ENCODE measurements at places on chromosomes 4 and X.

DNA sequence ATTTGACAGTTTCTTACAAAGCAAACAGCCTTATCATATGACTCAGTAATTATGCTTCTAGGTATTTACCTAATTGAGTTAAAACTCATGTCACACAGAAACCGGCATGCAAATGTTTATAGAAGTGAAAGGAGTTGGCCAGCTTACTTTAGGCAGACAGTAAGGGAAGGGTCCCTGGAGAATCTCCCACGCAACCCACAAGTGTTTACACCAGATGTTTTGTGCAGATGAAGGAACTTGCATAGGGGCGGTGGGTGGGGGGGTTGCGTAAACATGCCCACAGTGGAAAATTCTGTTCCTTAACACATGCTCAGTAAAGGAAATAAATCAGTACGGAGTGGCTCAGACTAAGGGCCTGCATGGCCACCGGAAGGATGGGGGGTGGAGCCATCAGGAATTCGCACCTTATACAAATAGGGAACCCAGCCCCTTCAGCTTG lies 330.5 kb upstream of the AADAT start:
- DNase-seq: no peak

DNA sequence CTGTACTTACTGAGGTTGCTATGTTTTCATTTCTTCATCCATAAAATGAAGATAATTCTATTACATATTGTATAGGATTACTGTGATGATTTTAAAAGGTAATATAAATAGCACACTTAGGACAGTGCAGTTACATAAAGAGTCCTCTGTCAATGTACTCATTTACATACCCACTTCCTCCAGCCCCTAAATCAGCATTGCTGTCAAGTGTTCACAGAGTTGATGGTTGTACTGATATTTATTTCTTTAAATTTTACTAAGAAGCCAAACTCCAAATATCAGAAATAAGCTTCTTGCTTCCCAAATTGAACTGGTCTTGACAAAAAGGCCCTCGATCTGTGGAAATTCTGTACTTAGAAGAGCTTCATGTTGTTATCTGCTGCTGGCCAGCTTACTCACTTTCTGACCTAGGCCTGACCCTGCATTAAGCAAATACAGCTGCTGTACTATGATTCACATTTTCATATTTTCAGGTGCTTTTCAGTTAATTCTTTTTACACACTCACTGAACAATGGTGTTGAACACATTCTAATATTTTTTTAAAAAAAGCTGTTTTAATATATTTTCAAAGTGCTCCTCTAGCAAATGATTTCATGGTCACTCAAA lies 259.6 kb downstream of the UNC5C start:
- no peak for DNase-seq

GRCh38 chr4:11106190-11106589 lies 322.5 kb downstream of the HS3ST1 start:
- DNase-seq: no peak

DNA sequence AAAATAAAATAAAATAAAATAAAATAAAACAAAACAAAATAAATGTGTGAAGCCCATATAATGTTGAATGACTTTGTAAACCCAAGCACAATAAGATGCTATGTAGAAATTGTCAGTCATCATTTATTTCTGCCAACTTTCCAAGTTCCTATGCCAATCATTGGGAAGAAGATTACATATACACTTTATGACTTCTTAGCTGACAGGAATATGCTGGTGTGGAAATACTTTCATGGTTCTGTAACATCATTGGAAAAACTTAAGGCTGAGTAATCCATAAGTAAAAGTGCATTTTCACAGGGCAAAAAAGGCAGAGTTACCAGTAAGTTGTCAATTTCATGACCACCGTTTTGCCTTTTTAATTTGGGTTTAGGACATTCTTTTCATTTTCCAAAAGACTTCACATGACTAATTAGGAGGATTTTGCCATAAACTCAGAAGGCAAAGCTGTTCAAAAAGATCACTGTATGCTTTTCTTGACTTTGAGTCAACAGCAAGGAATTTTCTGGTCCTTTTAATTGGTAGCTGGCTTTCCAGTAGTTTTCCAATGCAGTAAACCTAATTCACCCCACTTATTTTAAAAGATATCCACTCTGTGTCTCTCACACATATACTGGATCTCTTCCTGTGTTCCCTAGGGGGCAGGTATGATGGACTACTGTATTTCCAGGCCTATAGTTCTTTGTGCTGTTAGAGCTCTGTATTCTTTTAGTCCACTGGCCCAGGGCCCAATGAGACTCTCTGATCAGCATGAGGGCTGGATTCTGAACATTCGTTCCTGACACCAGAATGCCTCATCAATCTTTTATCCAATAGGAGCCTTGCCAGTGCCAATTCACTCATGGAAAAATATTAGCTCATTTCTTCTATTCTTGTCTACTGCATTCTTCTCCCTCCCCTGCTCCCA lies 26.2 kb upstream of the SCRG1 start:
- no peak for DNase-seq

DNA sequence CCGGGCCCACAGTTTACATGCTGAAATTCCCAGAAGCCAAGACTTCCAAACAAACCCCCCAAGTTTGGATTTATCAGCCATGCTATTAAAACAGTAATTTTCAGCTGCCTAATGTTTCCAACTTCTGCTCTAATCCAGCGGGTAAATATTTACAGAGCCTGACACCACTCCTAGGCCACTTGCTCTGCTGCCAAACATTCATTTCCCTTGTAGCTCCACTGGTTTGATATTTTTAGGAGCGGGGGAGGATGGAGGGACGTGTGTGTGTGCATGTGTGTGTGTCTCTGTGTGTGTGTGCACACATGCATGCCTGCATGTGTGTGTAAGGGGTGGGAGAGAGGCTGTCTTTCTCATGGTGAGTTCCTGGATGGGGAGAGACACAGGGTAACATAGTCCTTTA lies 115.7 kb upstream of the PJA1 start:
- no peak for DNase-seq

- DNase-seq: no peak
These were observed 1027.9 kb downstream of the STIM2 start for GRCh38 chr4:27888505-27888904.

DNA sequence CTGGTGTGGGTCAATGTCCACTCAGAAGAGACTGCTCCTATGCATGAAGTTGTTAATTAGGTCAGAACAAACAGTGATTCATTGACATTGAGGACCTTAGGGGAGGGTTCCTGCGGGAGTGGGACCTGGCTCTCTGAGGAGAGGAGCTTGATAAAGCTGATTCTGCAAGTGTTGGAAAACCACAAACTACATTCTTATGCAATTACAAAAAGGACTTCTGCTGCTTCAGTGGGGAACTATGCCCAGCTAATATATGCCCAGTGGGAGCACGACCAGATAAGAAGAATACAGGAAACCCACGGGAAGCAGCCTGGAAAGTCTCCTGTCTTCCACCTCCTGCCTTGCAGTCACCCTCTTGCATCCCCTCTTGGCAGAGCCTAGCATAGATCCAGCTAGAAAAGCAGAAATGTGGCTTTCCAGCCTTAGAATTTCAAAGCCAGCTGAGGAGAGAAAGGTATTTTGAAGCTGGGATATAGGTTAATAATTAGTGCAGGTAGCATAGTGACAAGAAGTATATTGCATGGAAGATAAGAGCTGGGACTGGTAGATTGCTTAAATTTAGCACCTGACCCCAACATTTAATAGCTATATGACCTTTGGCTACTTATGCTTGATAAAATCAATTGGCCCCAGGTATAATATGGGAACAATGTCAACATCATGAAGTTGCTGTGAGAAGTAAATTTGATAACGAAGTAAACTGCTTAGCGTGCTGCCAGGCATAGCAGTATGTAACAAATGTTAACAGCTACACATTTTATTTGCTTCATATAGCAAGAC lies 34.9 kb upstream of the UGT8 start:
- DNase-seq: peak; percentile 3

GRCh38 chr4:148779771-148780170 lies 337.6 kb upstream of the NR3C2 start:
- no peak for DNase-seq

DNA sequence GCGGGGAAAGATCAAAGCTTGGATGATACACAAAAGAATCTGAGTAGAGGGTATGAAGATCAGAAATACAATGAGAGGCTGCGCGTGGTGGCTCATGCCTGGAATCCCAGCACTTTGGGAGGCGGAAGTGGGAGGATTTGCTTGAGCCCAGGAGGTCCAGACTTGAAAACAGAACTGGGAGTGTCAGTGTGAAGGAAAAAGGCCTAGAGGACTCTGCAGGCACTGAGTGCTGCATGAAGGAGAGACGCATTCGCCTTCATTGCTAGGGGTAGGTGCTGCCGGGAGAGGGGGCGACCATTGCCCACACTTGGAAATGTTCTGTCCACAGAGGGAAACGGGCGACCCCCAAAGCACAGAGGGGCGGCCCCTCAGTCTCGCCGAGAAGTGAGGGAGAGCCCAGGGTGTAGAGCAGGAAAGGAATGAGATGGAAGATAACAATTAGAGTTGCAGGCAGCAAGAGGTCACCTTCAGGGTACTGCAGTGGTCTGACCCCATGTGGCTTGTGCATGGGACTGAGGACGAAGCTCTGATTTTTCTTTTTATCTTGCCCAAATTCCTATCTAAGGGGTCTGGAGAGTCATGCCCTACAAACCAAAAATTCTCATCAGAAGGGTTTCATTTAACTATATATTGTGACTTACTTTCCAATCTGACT lies 31.8 kb upstream of the ARSD start:
- peak; percentile 81 for DNase-seq

DNA sequence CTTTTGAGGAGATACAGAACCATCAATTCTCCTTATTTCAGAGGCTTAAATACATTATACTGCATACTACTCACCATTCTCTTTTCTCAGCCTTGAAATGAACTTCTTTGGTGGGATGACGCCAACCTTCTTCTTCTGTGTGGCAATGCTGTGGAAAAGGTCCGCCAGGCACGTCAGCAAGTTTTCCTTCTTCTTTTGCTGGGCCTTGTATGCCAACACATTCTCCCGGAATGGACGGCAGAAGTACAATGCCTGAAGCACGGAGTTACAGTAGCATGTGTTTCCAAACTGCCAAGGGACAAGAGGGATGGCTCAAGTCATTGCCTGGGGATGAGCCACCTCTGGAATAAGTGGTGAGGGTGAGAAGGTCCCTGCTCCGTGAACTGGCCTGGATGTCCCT lies 31.2 kb downstream of the USP46 start:
- no peak for DNase-seq

DNA sequence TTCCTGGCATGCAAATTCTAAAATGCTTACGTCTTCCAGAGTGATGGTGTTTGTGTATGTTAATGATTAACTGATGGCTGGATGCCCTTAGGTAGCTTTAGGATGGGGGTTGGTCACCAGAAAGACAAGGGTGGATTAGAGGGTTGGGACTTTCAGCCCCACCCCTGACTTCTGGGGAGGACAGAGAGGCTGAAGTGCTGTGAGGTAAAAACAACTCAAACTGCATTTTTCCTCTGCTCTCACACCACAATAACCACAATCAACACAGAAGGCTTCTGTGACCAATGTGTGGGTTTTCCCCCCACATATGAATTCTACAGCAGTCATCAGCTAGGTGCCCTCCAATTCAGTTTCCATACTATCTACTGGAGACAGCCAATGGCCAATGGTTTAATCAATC lies 18.7 kb upstream of the DDIT4L start:
- no peak for DNase-seq

DNA sequence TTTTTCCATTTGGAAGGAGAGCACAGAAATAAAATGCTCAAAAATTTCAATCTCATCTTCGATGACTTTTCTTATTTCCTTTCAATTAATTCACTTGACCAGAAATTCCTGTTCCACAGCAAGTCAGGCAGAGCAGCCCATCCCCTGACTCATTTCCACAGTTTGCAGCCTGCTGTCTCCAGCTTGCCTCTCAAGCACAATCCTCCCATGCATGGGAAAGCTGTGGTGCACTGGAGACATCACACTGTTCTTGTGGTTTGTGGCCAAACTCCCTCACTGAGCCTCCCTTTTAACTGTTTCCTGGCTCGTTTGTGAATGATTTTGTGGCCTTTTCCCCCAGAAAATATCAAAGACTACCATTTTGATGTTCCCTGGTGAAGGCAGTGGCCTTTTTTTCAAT lies 114.0 kb upstream of the ENPEP start:
- DNase-seq: peak; percentile 7

- DNase-seq: no peak
These were observed 841.3 kb downstream of the PDHA2 start for GRCh38 chr4:96681218-96681617.

DNA sequence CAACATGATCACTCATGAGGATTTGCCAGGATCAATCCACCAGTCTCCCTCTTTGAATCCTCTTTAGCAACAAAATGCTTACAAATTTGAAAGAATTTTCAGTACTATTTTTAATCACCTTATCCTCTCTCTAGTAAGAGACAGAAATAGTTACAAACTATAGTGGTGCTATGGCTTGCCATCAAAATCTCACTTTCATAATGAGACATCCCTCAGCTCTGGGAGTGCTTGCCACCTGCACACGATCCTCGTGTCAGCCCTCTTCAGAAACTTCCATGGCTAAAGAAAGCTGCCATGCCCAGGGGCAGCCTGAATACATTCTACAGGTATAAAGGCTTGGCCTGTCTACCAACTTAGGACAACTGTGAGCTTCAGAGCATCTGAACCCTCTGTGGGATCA lies 5.1 kb upstream of the DHX15 start:
- DNase-seq: no peak

DNA sequence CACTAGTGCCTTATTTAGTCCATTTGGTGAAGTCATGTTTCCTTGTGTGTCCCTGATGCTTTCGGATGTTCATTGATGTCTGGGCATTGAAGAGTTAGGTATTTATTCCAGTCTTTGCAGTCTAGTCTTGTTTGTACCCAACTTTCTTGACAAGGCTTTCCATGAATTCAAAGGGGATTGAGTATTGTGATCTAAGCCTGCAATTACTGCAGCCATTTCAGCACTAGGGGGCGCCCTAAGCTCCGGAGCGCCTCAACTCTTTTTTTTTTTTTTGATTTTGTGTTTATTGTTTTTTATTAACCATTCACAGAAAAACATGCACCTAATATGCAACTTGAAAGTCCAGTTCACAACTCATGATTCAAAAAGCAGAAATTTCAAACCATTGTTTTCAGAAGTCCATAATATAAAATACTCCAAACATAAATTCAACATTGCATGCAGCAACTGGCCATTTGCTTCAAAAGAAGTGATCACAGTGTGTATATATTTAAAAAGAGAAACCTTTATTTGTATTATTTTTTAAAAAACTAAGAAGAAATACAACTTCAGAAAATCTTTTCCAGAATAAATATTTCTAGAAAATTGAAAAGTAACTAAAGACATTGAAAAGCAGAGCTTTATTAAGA lies 59.2 kb downstream of the PTPN13 start:
- peak; percentile 15 for DNase-seq

- no peak for DNase-seq
These were observed 11.8 kb upstream of the SH3RF1 start for GRCh38 chr4:169282429-169283113.

- peak; percentile 79 for DNase-seq
These were observed 94.7 kb downstream of the SEL1L3 start for GRCh38 chr4:25767877-25768725.

- no peak for DNase-seq
These were observed 152.6 kb upstream of the SLC4A4 start for GRCh38 chr4:71186257-71186565.

GRCh38 chrX:140815868-140816267 lies 106.3 kb downstream of the LINC00632 start:
- peak; percentile 17 for DNase-seq

Measured in ELF-1 (cell line).